Hematopoietic multipotent progenitor cell treated with erythropoietin and hydrocortisone succinate and interleukin-3 and kit ligand, for 17 days (in vitro differentiated cells): ENCODE measurements at places on chromosomes 16 and 17.

GRCh38 chr17:44970136-44970741 lies 2.1 kb upstream of the C1QL1 start:
- DNase-seq = no peak

DNA sequence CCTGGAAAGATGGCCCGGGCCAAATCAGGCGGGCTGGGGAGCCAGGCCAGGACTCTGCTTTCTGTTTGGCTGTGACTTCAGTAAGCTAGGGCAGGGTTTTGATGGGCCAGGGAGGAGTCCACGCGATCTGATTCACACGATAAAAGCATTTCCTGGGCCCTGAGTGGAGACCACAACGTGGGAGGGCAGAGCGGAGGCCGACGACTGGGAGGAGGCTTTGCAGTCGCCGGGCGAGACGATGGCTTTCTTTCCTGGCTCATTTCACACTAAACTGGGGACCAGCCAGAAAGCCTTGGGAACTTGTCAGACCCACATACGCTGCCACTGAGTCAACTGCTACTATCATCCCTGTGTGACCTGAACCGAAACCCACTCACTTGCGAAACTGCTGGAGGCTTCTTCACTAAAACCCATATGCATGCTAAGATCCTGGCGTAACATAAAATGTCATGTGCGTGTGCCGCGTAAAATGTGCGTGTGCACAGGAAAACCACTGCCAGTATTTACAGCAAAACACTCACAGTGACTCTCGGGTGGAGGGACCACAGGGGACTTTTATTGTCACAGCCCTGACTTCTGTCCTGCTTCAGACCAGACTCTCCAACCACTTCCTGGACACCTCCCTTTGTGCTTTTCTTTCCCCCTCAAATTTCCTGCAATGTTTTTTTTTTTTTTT lies 14.2 kb upstream of the RHBDF2 start:
- no peak for DNase-seq

DNA sequence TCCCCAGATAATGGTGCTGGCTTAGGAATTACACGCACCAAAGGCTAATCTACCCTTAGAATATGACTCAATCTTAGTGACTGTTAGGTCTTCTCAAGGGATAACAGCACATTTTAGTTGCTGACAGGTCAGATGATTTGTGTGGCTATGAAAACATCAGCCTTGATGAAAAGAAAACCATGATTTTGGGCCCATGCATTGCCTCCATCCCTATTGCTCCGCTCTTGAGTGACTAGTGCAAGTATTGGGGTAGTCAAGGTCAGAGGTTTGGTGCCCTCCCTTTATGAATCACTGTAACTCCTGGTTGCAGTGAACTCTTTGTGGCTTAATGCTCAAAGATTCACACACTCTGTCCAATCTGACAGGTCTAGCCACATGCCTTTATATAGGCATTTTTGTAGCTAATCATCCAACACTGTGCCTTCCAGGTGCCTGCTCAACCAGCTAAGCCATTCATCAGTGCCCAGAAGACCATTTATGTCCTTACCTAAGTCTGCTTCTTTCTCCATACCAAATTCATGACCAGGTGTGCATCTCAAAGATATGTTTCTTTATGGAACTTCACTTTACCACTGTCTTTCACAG lies 251.6 kb downstream of the KCNJ2 start:
- DNase-seq = no peak

- no peak for DNase-seq
Measured at GRCh38 chr17:35171834-35172233, 22.4 kb downstream of the SLC35G3 start.

DNA sequence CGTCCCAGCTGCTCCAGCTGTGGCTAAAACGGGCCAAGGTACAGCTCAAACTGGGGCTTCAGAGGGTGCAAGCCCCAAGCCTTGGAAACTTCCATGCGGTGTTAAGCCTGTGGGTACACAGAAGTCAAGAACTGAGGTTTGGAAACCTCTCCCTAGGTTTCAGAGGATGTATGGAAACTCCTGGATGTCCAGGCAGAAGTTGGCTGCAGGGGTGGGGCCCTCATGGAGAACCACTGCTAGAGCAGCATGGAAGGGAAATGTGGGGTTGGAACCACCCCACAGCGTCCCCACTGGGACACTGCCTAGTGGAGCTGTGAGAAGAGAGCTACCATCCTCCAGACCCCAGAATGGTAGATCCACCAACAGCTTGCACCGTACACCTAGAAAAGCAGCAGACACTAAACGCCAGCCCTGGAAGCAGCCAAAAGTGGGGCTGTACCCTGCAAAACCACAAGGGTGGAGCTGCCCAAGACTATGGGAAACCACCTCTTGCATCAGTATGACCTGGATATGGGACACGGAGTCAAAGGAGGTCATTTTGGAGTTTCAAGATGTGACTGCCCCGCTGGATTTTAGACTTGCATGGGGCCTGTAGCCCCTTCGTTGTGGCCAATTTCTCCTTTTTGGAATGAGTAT lies 2.2 kb downstream of the SDR42E1 start:
- no peak for DNase-seq

- DNase-seq = no peak
Measured at GRCh38 chr16:23836404-23837311, 875 bp downstream of the PRKCB start.

GRCh38 chr17:41060052-41060604 lies at the start of gene KRTAP2-3:
Gene KRTAP2-3 (minus strand): TSS chr17:41060114. CDS start chr17:41060050, 64 bp downstream.
- no peak for DNase-seq

DNA sequence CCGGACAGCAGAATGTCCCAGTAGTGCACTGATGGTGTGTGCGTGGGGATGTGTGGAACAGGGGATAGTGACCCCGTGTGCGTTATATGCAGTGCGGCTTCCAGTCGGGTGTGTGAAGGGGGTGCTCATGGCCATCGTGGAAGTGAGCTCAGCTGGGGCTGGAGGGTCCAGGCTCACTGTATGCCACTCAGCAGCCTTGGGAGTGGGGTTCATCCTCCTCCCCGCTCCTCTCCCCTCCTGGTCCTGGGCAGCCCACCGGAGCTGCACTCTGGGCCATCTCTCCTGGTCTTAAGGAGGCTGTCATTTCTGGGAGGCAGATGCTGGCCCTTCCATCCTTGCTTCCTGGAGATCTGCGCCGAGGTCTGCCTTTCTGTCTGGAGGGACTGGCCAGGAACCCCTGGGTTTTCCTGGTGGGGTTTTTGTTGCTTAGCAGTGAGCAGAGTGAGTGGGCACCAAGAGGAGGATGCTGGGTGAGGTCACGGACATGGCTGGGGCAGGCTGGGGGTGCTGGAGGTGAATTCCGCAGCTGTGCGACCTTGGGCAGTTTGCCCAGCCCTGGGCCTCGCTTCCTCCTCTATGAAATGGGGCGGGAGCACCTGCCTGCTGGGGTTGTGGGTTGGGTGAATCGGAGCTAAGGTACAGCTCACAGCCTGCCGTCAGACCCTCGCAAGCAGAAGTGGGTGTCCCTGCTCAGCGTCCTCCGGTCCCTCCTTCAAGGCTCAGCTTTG lies 164.1 kb downstream of the SEC14L1 start:
- no peak for DNase-seq

DNA sequence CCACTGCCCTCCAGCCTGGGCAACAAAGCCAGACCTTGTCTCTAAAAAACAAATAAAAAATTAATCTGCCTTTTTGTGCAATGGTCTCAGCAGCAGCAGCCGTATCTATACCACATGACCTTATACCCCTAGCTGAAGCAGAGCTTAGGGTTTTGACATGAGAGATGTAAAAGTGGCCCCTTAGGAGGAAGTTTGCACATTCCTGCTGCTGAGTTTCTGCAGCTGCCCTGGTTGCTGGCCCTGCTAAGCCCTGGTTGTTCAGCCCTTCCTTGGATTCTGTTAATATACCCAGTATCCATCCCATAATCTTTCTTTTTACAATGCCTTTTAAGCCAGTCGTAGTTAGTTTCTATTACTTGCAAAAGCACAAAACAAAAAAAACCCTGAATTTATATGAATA lies 33.0 kb upstream of the PRKCB start:
- DNase-seq = no peak

- no peak for DNase-seq
Measured at GRCh38 chr16:16148755-16149154, 74.5 kb downstream of the ABCC6 start.

DNA sequence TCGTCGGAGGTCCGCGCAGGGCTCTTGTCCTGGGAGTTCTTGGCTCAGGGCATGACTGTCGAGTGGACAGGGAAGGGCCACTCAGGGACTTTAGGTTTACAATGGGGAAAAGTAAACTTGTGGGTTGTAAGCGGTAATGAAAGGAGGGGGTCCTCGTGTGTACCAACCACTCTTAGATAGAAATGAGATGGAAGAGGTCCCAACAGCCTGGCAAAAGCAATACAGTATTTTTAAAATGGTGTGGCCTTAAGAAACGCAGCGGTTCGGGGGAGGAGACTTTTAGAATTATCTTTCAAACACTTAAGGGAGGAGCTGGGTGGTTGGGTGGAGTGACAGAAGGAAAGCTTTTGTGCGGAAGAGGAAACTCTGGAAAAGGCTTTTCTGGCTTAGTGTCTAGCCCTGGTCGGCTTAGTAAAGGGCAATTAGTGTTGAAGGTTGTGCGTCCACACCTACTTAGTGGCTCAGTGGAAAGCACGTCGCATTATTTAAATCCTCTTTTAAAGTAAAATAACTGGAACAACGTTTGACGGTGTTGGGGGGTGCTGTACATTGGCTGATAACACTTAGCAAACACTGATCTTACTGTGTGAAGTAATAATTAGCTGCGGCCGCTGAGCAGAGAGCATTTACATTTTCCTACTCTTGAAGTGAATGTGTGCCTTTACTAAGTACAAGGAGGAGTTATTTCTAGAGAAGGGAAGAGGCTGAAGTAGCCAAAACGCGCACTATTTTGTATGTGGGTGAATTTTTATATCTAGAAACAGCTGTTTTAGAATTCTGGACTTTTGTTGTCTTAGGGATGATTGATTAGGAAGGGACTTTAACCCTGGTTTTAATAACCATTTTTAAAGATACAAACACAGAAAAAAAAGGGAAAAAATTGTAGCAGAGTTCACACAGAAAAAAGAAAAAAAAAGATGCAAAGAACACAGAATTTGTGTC lies 1.0 kb downstream of the WSB1 start:
- peak; percentile 76 for DNase-seq

- peak; percentile 84 for DNase-seq
Measured at GRCh38 chr16:68520649-68521086, 18.4 kb upstream of the ZFP90 start.

GRCh38 chr17:77282524-77283515 lies 142.1 kb downstream of the SEC14L1 start:
- DNase-seq = no peak

GRCh38 chr16:82995924-82996441 lies 369.2 kb downstream of the CDH13 start:
- DNase-seq = no peak

DNA sequence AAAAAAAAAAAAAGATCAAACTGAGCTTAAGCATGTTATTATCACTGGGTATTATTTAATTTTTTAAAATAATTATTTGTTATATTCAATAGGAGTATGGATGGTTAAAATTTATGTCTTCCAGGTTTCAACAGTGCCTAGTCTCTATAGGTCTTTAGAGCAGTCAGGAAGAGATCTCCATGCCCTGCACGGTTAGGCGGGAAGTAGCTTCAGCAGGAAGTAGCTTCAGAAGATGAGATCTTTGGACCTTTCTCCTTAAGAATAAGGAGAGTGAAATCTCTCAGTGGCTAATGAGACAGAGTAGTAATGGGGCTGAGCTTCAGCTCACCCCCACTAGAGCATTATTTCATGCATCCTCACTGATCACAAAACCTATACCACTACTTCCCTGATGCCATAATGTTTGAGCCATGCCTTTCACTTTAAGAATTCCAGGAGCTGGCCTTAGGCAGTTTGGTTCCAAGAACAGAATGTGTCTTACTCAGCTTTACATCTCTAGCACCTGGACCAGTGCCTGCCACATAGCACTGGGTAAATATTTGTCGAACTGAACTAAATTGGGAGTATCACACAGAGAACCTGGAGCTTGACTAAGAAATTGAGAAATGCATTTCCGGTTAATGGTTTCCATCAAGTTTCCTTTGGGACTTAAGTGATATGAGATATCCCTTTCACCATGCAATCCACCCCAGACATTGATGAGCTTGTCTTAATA lies 43.5 kb downstream of the SCPEP1 start:
- DNase-seq = no peak

- DNase-seq = no peak
Measured at GRCh38 chr16:8642146-8642545, 20.6 kb downstream of the METTL22 start.

DNA sequence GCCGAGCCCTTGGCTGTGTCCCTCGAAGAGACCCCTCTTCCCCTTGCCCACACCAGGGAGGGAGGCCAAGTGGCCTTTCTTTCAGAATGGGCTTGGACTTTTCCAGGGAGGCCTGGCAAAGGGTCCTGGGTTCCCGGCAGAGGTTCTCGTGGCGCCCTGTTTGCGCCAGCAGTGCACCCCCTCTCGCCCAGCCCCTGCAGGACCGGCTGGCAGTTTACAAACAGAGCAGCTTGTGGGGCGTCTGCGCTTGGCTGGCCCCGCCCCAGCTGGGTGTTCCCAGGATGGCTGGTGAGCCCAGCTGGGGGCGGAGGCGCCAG lies 137.8 kb upstream of the CIBAR2 start:
- DNase-seq = no peak

- DNase-seq = peak; percentile 37
Measured at GRCh38 chr17:80899402-80900268, 92.0 kb upstream of the CHMP6 start.

GRCh38 chr16:66619534-66620428 lies 15.3 kb downstream of the CMTM3 start:
- DNase-seq = no peak

GRCh38 chr17:40309031-40309948 lies at the start of gene RARA:
Gene RARA (plus strand): TSS chr17:40309180. CDS start chr17:40331219, 22,039 bp downstream.
- no peak for DNase-seq

- no peak for DNase-seq
Measured at GRCh38 chr17:6170349-6170748, 100.2 kb downstream of the WSCD1 start.

DNA sequence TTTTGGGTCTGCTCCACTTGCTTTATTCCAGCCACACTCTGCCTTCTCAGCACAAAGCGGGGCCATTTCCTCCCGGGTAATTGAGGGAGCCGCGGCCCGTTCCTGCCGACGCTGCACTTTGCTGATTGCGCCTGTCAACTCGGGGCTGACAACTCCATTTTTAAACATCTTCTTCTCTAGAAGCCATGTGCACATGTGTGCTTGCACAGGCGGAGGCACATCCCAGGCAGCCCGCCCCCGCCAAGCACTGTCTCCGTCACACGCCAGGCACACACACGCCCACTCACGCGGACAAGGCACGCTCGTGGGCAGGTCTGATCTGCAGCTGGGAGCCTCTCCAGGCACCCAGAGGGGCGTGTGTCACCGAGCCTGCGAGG lies 63.2 kb downstream of the ENGASE start:
- no peak for DNase-seq

GRCh38 chr16:12091569-12092543 lies 115.3 kb downstream of the SNX29 start:
- DNase-seq = no peak

- DNase-seq = no peak
Measured at GRCh38 chr16:6132121-6132520, 1034.5 kb upstream of the EEF2KMT start.

DNA sequence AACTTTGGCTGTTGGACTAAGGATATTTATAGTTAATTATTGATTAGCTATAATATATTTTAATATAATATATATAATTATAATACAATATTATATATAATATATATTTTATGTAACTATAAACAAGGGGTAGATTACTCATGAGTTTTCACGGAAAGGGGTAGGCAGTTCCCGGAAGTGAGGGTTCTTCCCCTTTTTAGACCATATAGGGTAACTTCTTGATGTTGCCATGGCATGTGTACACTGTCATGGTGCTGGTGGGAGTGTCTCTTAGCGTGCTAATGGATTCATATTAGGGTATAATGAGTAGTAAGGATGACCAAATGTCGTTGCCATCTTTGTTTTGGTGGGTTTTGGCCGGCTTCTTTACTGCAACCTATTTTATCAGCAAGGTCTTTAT lies 315.6 kb downstream of the WWOX start:
- DNase-seq = no peak
